GM12878 (cell line): ENCODE measurements at places on chromosomes 2 and 18.

GRCh38 chr18:4353853-4354418 lies 101.2 kb downstream of the DLGAP1 start:
- no peak for DNase-seq

GRCh38 chr2:30752811-30753210 lies 54.4 kb downstream of the CAPN13 start:
- DNase-seq: no peak

- DNase-seq: no peak
Observed at GRCh38 chr2:229937537-229937936, 15.2 kb downstream of the FBXO36 start.

DNA sequence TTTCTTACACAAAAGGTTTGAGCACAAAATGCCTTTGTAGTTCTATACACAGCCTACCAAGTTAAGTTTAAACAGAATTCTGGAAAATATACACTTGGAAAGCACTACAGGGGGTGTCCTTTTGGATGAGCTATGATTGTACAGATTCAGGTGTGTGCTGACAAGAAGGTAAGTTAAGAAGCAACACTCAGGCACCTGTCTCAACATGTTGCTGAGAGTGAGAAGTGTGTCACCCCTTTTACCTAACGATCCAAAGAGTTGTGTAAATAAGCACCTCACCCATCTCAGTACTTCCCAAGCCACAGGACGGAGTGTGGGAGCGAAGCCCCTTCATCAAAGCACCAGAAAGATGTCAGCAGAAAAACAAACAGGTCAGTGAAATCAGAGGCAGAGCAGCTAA lies 109.5 kb upstream of the DAPL1 start:
- no peak for DNase-seq

GRCh38 chr2:82165377-82165776 lies 1860.8 kb upstream of the LRRTM1 start:
- DNase-seq: no peak

DNA sequence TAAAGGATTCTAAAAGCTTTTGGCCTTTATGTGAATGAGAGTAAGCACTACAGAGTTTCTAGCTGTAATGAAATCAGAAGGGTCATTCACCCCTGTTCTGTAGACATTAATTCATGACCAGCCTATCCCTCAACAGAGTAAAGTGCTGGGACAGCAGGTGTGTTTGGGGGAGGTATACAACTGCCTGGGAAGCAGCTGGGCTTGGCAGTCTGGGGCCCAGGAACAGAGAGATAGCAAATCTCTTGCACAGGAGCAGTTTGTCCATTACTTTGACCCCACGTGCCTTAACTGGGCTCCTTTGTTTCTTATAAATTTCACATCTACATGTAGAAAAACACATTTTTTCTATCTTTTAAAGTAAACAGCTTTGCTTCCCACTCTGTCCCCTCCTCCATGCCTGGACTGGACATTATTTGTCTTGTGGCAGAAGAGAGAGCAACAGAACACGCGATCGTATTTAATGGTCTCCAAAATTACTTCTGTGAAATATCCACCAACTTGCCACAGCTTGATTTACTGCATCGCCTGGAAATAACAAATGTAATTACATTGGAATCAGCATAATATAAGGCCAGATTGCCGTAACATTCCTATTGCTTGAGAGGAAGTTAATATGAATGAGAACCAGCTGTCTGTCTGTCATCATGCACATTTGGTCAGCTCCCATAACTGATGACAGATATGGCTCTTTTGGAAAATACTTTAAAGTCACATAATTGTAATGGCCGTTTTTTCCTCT lies 263.8 kb downstream of the RBM43 start:
- DNase-seq: no peak

DNA sequence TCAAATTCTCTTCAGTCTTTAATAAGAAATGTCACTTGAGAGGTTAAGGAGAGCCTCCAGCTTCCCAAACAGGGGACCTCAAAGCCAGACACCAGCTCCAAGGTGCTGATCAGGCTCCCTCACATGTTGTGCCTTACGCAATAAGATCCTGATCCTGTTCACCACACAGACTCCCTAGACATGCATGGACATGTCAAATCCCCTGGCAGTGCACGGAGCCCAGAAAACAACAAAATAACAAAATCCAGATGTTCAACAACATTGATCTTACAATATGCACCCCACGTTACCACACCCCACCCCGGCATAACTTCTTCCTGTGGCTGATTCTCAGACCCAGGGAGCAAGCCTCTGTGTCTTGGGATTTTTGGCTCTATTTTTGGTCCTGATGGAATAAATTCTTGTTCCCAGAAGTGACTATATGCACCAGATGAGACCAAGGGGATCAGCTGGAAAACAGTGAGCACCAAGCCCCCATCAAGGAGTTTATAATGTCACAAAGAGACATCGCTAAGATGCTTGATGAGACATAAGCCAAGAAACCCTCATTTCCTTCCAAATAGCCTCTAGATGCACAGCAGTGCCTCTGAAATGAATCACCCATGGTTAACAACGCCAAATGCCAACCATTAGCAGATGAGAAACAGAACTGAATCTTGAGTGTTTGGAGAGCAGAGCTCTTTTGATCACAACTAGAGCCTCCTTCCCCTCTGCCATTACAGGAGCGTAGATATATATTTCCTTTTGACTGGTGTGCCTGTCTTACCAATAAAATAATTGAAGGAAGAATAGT lies 198.2 kb downstream of the PRKCE start:
- no peak for DNase-seq

GRCh38 chr2:136162438-136162837 lies 44.5 kb upstream of the CXCR4 start:
- DNase-seq: no peak

DNA sequence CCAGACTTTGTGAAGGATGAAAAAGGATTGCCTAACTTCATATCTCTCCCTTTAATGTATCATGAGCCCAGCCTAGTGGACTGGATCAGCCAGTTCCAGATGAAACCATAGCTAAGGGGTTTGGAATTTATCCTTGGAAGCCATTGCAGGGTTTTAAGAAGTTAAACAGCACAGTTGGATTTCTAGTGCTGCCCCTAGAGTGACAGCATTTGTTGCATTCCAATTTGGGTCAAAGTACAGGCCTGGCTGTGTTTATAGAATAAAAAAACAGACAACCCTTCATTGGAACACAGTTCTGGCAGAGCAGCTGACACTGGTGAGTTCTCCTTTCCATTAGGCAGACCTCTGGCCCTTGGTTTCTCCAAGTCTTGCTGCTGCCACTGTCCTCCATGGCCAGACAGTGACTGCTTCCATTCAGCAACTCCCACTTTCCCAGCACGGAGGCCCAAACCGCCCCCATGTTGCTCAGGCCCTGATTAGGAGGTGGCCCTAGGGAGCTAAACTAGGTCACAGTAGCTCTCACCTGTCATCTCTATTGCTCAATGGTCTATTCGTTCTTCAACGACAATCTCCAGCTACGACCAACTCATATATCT lies 8.0 kb downstream of the GPR39 start:
- no peak for DNase-seq

DNA sequence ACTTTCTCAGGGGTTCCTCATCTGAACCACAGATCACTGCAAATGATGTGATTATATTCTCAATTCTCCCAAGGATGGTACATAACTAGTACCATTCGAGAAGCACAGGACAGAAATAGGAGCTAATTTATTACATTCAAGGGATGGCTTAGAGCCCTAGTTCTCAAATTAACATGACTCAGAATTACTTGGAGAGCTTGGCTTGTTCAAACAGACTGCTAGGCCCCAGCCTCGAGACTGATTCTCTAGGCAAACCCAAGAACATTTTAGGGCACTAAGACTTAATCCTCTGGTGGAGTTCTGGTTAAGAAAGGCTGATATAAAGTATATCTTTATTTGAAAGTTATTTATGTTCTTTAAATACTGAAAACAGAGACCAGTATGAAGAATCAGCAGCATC lies 35.8 kb downstream of the HIBCH start:
- DNase-seq: no peak

DNA sequence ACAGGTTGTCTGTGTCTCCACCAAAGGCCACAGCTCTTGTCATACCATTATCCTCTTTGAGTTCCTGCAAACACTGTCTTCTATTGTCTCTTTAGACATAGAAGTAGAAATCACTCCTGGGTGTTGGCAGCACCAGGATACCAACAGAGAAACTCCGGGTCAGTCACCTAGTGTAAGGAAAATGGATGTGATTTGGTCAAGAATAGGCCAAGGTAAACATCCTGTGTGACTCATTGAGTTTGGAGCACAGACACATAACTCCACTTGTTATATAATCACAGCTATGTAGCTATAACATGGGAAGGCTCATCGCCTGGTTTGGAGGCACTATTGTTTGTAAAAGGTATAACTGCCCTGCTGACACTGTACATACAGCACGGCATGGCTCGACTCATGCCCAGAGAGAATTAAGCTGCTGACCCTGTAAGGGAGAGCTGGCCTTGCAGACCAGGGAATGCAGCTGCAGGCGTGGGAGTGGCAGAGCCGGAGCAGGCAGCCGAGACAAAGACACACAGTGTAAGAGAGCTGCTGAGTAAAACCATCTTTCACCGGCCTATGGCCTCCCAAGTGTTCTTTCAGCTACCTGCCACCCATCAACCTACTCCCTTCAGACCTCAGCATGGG lies 3.4 kb upstream of the TXNL1 start:
- DNase-seq: no peak

- DNase-seq: peak; percentile 50
Observed at GRCh38 chr2:215680605-215681598, 245.0 kb upstream of the FN1 start.

DNA sequence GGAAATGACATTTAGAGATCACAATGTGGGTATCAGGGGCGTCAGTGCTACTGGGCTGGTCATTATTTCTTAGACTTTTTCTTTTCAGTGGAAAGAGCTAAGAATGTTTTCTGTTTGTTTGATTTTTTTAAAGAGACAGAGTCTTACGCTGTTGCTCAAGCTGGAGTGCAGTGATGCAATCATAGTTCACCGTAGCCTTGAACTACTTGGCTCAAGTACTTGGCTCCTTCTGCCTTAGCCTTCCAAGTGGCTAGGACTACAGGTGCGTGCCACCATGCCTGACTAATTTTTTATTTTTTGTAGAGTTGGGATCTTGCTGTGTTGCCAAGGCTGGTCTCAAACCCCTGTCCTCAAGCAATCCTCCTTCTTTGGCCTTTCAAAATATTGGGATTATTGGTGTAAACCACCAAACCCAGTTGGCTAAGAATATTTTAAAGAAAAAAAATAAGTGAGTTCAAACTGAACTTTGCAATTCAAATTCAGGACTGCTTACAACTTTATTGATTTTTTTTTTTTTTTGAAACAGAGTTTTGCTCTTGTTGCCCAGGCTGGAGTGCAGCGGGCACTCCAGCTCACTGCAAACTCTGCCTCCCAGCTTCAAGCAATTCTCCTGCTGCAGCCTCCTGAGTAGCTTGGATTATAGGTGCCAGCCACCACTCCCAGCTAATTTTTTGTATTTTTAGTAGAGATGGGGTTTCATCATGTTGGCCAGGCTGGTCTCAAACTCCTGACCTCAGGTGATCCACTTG lies 154.2 kb downstream of the MIB1 start:
- no peak for DNase-seq

DNA sequence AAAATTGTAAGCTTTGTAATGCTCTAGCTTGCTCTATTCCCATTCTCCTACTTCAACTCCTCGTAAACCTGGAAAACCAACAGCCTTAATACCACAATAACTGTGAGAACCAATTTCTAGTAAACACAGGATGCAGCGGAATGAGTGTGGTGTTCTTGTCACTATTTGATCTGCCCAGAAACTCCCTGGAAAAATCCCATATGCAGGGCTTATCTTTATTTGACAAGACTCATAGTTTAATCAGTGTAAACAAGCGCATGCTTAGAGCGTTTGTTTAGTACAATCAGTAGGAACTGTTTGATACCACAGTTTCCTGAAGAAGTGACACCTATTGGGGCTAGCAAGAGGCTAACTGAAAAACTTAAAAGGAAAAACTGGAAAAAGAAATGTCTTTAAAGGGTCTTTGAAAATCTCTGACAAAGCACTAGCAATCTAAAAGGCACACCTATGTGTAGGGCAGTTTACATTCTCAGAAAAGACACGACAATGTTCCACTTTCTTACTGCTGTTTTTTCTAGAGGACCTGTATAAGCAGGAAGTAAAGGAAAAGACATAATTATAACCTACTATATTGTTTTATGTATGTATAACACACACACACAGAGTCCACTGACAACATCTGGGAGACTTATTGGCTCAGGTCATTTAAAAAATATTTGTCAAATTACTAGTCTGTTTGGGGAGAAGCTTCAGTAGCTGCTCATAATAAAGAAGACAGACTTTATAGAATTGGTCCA lies 241.4 kb upstream of the KLHL14 start:
- DNase-seq: no peak

- DNase-seq: no peak
Observed at GRCh38 chr18:48790226-48790863, 160.4 kb downstream of the SMAD7 start.

DNA sequence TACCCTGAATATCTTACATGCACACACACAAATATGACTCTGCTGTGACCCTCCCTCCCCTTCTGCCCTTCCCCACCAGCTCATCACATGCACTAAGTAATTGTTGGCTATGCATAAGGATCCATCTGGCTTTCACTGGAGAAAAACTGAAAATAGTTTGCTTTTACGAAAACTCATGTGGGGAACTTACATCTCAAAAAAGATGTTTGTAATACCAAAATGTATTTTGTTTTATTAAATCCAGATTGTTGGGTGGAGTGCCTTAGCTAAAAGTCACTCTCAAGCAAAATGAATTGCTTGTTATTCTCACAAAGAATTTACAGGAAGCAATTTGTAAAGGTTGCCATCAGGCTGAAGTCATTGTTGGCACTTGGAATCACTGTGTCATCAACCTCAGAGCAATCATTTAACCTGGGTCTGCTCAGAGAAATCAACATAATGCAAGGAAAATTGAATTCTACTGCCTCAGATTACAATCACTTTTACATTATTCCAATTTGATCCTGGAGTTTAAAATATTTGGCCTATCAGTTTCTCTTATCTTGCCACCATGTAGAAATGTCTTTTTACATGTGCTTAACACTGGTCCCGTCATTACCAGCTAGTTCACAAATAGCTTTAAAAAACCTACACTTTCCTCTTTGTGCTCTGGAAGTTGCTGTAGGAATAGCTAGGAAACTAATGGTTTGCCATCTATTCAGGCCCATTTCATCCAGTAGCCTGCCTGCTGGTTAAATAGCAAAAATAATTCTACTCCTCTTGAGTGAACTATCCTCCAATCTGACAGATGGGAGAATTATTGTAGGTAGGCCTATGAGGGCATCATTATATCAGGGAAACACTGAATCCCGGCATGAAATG lies 90.3 kb upstream of the TMEM17 start:
- no peak for DNase-seq

DNA sequence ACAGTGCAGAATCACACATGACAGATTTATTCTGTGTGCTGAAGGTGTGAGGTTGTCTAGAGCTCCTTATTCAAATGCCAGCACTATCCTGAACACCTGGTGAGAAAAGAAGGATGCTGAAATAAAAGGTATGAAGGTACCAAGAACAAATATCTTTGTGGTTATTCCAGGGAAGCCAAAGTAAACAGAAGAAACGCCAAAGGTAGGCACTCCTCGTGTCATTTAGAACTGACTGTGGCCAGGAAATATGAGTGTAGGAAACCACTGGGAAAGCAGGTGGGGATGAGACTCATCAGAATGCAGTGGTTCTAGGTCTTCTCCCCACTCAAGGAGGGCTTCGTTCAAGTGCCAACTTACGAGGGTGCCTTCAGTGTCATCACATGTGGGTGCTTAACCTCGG lies 80.8 kb downstream of the KIF5C start:
- DNase-seq: no peak

GRCh38 chr2:77005522-77005921 lies 516.7 kb downstream of the LRRTM4 start:
- DNase-seq: no peak
